ENCODE measurements at places on chromosomes 12 and 14. TPM values are rescaled to one million over a fixed set of nuclear protein-coding genes. Genes with fewer than 3 reads are reported as not detected.

PZP gene
- not detected for total RNA-seq

SIX4 gene
- 0.02 TPM for total RNA-seq

FOXG1 gene
- not detected for total RNA-seq

SNW1 gene
- 115 TPM for total RNA-seq

DNA sequence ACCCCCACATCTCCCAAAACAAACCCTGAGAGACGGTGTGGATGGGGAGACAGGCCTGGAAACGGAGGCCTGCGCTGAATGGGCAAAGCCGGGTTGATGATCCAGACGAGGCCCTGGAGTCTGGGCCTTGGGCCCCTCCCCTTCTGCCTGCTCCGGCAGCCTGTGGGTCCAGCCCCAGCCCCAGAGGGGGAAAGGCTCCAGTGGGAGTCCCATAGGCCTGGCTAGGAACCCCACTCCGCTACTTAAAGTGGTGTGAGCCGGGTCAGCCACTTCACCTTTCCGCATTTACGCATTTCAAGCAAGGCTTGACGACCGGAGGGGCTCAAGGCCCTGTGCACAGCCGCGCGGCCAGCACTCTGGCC lies 695 bp upstream of the TNFAIP2 start:
- DNase-seq, result no peak

Data from activated CD4-positive, alpha-beta T cell treated with anti-CD3 and anti-CD28 coated beads, Interleukin-2, amount 10 ng/mL, durations not matched to agents 7 days and 5 days (primary cell).